ENCODE measurements at places on chromosomes 11 and 22. TPM values are rescaled to one million over a fixed set of nuclear protein-coding genes. Genes with fewer than 3 reads are reported as not detected.

Gene SPDYC
- not detected for polyA plus RNA-seq

Gene MMP13
- not detected for polyA plus RNA-seq

Gene AIFM3
- 1.5 TPM for polyA plus RNA-seq

Gene LZTR1
- polyA plus RNA-seq = 25.0 TPM

Gene PGR
- 1.1 TPM for polyA plus RNA-seq

Gene SERPIND1
- 0.07 TPM for polyA plus RNA-seq

Gene NRXN2
- polyA plus RNA-seq = 1.8 TPM

Gene KRTAP5-1
- polyA plus RNA-seq = not detected

Gene OR56A1
- not detected for polyA plus RNA-seq

Gene SLC37A2
- polyA plus RNA-seq = 0.88 TPM

Gene IL18
- polyA plus RNA-seq = 1.3 TPM

Gene PRSS23
- polyA plus RNA-seq = 16.2 TPM

Gene MS4A3
- polyA plus RNA-seq = not detected

Gene PRODH
- 4.1 TPM for polyA plus RNA-seq

Gene CRYBB3
- polyA plus RNA-seq = 0.37 TPM

Gene C1QTNF5
- 32.8 TPM for polyA plus RNA-seq

Gene TRMU
- polyA plus RNA-seq = 80.5 TPM

Gene OR2AG2
- not detected for polyA plus RNA-seq

Gene NCAPD3
- 4.2 TPM for polyA plus RNA-seq

Gene RNF169
- 2.4 TPM for polyA plus RNA-seq

Gene LUZP2
- not detected for polyA plus RNA-seq

Gene CHRDL2
- polyA plus RNA-seq = 8.4 TPM

Gene TLCD5
- 12.4 TPM for polyA plus RNA-seq

Gene AHNAK
- polyA plus RNA-seq = 113 TPM

Gene TEX12
- polyA plus RNA-seq = not detected

Gene APOL3
- 24.0 TPM for polyA plus RNA-seq

Gene OR52B4
- not detected for polyA plus RNA-seq

Gene FOLR2
- 10.8 TPM for polyA plus RNA-seq

Gene RFPL2
- 0.03 TPM for polyA plus RNA-seq

Gene PARVA
- 33.6 TPM for polyA plus RNA-seq

Data from heart right ventricle (tissue), 16 donors.